CD4-positive, alpha-beta T cell treated with Interleukin-1 beta for 1 hour (primary cell): ENCODE measurements at places on chromosomes 5 and 9.

GRCh38 chr5:57889558-57889957 is 406.9 kb upstream of the ACTBL2 start:
- DNase-seq: no peak

- no peak for DNase-seq
These were observed 299.7 kb downstream of the CWC27 start for GRCh38 chr5:65068410-65068809.

DNA sequence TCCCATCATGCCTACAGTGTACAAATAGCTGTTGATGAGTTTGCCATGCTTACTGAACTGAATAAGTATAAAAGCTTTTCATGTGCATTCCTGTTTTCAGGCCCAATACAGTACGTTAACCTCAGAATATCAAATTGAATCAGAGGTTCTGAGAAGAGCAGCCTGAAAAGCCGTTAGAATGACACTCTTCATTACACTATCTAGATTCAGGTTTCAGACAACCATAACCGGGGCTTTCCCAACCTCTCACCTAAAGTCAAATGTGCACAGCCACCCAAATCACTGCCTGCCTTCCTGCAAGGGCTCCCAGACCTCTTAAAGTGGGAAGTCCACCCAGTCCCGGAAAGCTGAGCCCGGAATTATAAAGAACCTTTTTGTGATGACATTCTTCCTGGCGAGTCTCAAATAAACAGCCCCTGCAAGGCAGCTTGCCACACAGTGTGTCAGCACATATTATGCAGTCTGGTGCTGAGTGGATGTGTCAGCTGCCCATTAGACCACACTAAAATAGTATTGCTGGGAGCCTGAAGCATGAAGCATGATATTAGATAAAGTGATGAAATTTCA is 245.8 kb downstream of the TLE4 start:
- no peak for DNase-seq

DNA sequence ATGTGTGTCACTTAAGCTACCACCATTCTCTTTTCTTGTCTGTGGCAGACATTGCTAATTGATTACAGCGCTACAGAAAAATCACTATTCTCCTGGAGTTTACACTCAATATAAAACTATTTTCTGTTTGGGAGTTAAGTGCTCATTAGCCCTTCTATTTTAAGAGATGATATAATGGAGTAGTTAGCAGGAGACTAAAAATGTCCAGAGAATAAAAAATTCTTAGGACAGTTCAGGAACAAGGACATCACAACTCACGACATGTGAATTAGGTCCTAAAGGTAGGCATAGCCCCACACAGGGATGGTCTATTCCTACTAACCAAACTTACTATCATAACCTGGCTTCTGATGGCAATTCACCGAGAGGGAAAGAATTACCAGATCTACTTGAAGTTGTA is 258.5 kb downstream of the KIAA0825 start:
- DNase-seq: no peak

- no peak for DNase-seq
These were observed 10.6 kb upstream of the NNT start for GRCh38 chr5:43592363-43592762.

GRCh38 chr9:105437704-105438103 is 10.1 kb upstream of the FSD1L start:
- no peak for DNase-seq

GRCh38 chr5:40694433-40694832 is 14.7 kb downstream of the PTGER4 start:
- DNase-seq: no peak
